Non-pigmented ciliary epithelial cell (primary cell): ENCODE measurements at places on chromosomes 16 and 17.

GRCh38 chr16:27311448-27311830, 2.3 kb upstream of the IL4R start:
- no peak for DNase-seq

DNA sequence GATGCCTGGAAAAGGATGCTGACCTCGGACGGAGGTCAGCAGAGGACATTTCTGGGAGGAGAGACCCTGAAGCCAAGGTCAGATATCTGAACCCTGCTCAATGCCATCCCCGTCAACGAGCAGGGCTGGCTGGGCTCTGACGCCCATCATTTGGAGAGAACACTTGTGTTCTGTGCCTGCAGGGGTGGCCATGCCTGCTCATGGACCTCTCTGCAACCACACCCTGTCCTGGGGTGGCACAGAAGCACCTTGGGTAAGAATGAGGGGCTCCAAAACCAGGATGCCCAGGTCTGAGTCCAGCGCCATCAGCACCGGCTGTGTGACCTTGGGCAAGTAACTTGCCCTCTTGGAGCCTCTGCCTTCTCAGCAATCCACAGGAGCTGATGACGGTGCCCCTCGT, 293.7 kb upstream of the FOXF1 start:
- no peak for DNase-seq

DNA sequence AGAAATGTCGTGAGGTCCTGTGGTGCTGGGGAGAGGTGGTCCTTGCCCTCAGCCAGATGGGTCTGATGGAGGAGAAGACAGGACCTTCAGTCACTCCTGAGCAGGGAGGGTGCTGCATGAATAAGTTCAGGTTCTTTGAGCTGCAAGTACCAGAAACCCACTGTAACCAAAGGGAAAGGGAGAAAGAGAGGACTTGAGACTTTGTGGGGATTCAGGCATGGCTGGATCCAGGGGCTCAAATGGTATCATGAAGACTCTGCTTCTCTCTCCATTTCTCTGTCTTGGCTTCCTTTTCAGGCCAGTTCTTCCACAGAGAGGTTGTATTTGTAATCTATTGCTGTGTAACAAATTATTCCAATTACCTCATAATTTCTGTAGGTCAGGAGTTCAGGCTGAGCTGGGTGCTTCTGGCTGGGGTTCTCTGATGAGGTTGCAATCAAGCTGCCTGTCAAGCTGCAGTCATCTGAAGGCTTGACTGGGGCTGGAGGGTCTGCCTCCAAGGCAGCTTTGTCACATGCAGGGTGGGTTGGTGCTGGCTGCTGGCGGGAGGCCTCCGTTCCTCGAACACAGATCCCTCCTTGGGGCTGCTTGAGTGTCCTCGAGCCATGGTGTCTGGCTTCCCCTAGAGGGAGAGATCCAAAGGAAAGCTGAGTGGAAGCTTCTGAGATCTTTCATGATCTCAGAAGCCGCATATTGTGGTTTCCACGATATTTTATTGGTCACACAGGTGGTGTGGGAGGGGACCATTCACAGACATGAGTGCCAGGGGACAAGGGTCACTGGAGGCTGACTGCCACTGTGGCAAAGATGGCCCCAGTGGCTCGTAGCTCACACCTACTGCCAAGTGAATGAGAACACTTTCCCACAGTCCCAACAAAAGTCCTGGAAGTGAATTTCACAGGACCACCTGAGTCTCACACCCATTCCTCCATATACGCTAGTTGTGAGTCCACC, 5.9 kb upstream of the ADCY7 start:
- no peak for DNase-seq

- DNase-seq: peak; percentile 17
These were observed 41.5 kb downstream of the CD300LF start for GRCh38 chr17:74671031-74671771.

- DNase-seq: no peak
These were observed 704.3 kb downstream of the MAF start for GRCh38 chr16:78896280-78896679.

DNA sequence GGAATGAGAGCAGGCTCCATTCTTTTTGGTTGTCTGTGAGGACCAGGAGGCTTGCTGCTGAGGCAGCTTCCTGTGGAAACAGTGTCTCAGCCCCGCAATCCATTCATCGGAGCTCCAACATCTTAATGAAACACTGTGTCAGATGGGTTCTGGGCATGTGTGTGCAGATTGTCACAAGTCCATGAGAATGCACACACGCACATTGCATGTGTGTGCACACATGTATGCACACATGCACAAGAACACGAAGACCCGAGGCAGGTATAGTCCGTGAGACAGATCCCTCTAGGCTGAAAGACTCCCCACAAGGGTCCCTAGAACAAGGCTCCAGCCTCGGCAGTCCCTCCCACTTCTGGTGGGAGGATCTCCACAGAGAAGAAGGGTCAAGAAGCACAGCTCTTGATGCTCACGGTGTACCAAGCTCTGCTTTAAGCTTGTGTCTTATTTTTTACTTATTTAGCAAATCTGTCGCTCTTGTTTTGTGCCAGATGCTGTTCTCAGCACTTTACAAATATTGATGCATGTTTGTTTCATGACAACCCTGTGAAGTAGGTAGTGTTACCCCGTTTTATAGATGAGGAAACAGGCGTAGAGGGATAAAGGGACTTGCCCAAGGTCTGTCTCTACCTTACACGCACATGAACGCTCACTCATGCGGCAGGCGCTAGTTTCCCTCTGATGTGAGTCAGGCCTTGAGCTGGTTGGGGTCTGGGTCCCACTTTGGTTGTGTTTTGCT, 213.1 kb downstream of the SEC14L1 start:
- DNase-seq: no peak
